Panc1 (cell line): ENCODE measurements at places on chromosomes 7 and 10. TPM values are rescaled to one million over a fixed set of nuclear protein-coding genes. Genes with fewer than 3 reads are reported as not detected.

Gene RELN
- total RNA-seq: 0.10 TPM

Gene ASAH2
- total RNA-seq: 6.5 TPM

Gene CDK5
- 25.6 TPM for total RNA-seq

Gene HMX2
- 2.7 TPM for total RNA-seq

Gene PNLIPRP1
- total RNA-seq: 0.95 TPM

Gene TMEM225B
- total RNA-seq: 0.31 TPM

Gene IL2RA
- 0.33 TPM for total RNA-seq

Gene ANKRD7
- total RNA-seq: 1.0 TPM

Gene AKR1D1
- not detected for total RNA-seq

DNA sequence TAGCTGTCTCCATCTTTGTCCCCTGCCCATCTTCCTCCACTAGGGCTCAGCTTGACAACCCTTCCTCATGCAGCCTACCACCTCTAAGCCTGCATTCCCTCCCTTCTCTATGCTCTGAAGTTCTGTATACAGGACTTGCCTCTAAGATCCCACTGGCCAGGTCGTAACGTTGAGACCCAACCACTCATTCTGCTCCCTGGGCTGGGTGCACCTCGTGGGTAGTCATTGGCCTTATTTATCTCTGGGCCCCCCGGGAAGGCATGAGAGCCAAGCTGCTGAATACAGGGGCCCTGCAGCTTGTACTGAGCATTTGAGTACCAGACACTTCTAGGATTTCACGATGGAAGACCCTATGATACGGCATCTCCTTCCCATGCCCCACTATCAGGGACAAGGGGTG lies 31.2 kb downstream of the MYL10 start:
- H3K27ac ChIP-seq: no peak overlapping the region
- H3K27me3 ChIP-seq: no peaks in the 10 kb centered on the region
- DNase-seq: no peak
- H3K4me3 ChIP-seq: no peak overlapping the region
- peaks cover 6% of the 10 kb centered on the region; the same call in 1 of the 2 replicates for H3K4me1 ChIP-seq

DNA sequence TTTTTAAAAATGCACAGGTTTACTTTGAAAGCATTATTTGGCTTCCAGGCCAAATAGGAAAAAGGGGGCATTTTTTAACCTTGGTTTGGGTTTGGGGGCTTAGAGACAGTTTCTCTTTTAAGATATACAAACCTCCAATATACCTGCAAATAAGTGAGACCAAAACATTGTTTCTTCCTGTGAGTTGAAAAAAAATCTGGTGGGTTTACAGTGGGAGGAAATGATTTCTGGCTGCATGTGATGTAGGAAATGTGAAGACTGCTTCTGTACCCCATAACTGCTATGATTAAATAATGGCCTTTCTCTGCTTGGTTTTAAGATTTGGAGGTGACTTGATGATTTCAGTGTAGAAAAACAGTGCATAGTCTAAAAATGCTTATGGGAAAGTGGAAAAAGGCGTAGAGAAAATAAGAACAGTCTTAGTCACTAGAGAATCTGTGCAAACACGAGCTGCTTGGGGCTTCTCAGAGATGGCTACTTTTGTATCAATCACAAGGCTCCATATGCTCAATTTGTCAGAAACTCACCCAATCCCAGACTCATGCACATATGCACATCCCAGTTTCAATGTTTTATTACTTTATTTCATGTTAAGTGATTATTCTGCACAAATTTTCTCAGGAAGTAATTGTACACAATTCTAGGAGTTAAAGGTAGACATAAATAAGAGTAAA lies 22.1 kb upstream of the PRKCQ start:
- no peaks in the 10 kb centered on the region for H3K4me1 ChIP-seq
- no peaks in the 10 kb centered on the region for H3K36me3 ChIP-seq
- no peak overlapping the region for H3K27ac ChIP-seq
- no peak overlapping the region for H3K4me3 ChIP-seq

GRCh38 chr7:50356945-50357268 lies 52.4 kb downstream of the IKZF1 start:
- no peak overlapping the region for H3K27ac ChIP-seq
- no peak overlapping the region for H3K4me3 ChIP-seq
- H3K4me1 ChIP-seq: no peaks in the 10 kb centered on the region
- H3K27me3 ChIP-seq: peaks cover 10% of the 10 kb centered on the region
- DNase-seq: no peak

GRCh38 chr10:73206385-73206784 lies 38.5 kb downstream of the FAM149B1 start:
- no peaks in the 10 kb centered on the region for H3K4me1 ChIP-seq
- H3K36me3 ChIP-seq: no peaks in the 10 kb centered on the region
- DNase-seq: no peak
- no peaks in the 10 kb centered on the region for H3K27me3 ChIP-seq

DNA sequence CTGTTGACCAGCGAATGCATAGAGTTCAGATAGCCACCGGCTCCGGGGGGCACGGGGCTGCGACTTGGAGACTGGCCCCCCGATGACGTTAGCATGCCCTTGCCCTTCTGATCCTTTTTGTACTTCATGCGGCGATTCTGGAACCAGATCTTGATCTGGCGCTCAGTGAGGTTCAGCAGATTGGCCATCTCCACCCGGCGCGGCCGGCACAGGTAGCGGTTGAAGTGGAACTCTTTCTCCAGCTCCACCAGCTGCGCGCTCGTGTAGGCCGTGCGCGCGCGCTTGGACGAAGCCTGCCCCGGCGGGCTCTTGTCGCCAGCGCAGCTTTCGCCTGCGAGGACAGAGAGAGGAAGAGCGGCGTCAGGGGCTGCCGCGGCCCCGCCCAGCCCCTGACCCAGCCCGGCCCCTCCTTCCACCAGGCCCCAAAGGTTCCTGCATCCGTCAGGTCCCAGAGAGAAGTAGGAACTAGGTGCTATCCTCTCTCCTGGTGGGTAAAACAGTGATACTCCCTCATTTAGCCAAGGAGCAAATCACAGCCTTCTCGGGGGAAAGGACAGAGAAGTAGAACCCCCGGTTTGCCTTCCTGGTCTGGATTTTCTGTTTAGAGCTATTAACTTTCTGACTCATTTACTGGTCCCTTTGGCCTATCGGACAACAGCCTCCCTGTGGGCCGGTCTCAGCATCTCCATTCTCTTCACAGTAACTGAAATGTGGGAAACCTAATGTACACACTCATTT lies 6.1 kb upstream of the HOXA2 start:
- no peak for DNase-seq
- H3K27ac ChIP-seq: peak overlapping the region; percentile 90
- H3K4me3 ChIP-seq: no peak overlapping the region
- H3K36me3 ChIP-seq: 0 out of 2 replicates have a peak, but pooled peaks cover 2% of the 10 kb centered on the region
- no peaks in the 10 kb centered on the region for H3K27me3 ChIP-seq

GRCh38 chr7:98944386-98944785 lies 66.1 kb downstream of the TRRAP start:
- no peak for DNase-seq
- no peak overlapping the region for H3K27ac ChIP-seq
- H3K4me3 ChIP-seq: no peak overlapping the region
- H3K4me1 ChIP-seq: no peaks in the 10 kb centered on the region

GRCh38 chr10:74882831-74883230 lies 56.4 kb downstream of the KAT6B start:
- H3K4me1 ChIP-seq: no peaks in the 10 kb centered on the region
- no peaks in the 10 kb centered on the region for H3K36me3 ChIP-seq
- H3K4me3 ChIP-seq: no peak overlapping the region
- H3K27ac ChIP-seq: no peak overlapping the region
- DNase-seq: no peak
- no peaks in the 10 kb centered on the region for H3K27me3 ChIP-seq

DNA sequence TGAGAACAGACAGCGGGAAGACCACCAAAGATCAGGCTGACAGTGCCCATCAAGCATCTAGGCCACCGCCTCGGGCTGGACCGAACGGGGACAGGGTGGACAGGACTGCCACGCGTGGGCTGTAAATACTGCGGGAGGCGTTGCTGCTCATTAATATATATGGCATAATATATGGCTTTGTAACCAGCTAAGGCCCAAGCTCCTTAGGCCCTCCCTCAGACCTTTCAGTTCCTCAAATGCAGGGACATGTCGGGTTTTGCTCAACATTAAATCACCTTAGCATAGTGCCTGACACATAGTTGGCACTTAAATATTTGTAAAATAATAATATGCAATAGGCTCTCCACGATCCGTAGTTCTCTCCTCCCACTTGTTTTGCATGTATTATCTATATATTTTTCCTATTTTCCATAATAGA lies 402 bp upstream of the TMEM168 start:
- no peak overlapping the region for H3K27ac ChIP-seq
- H3K4me1 ChIP-seq: no peaks in the 10 kb centered on the region
- no peaks in the 10 kb centered on the region; the same call in 1 of the 2 replicates for H3K36me3 ChIP-seq
- no peak for DNase-seq

GRCh38 chr10:101016814-101017213 lies 14.1 kb downstream of the PDZD7 start:
- no peak overlapping the region for H3K27ac ChIP-seq
- H3K27me3 ChIP-seq: no peaks in the 10 kb centered on the region
- H3K4me3 ChIP-seq: no peak overlapping the region
- H3K4me1 ChIP-seq: peaks cover 15% of the 10 kb centered on the region
- H3K36me3 ChIP-seq: no peaks in the 10 kb centered on the region

GRCh38 chr7:26614503-26614902 lies 249.9 kb downstream of the SKAP2 start:
- H3K36me3 ChIP-seq: no peaks in the 10 kb centered on the region
- peaks cover 3% of the 10 kb centered on the region; the same call in 1 of the 2 replicates for H3K27me3 ChIP-seq
- no peak overlapping the region for H3K4me3 ChIP-seq
- DNase-seq: no peak

DNA sequence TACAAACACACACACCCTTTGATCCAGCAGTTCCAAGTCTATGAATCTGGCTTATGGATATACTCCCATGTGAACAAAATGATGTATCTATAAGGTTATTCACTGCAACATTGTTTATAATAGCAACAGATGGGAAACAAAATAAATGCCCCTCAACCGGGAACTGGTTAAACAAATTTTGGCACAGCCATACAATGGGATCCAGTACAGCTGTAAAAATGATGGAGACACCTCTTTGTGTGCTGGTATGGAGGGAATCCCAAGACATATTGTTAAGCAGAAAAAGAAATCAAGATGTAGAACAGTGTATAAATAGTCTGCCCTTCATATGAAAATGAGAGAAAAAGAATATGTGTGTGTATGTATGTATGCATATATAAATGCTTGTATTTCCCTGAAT lies 155.5 kb downstream of the SNX10 start:
- H3K4me1 ChIP-seq: no peaks in the 10 kb centered on the region
- H3K4me3 ChIP-seq: no peak overlapping the region
- peaks cover 8% of the 10 kb centered on the region; the same call in 1 of the 2 replicates for H3K27me3 ChIP-seq
- H3K27ac ChIP-seq: no peak overlapping the region

GRCh38 chr10:102540023-102540422 lies 36.3 kb downstream of the SUFU start:
- H3K27ac ChIP-seq: no peak overlapping the region
- no peak overlapping the region for H3K4me3 ChIP-seq
- DNase-seq: no peak
- no peaks in the 10 kb centered on the region for H3K36me3 ChIP-seq

- no peak overlapping the region for H3K27ac ChIP-seq
- no peak overlapping the region for H3K4me3 ChIP-seq
- no peaks in the 10 kb centered on the region for H3K36me3 ChIP-seq
- no peaks in the 10 kb centered on the region for H3K27me3 ChIP-seq
- H3K4me1 ChIP-seq: peaks cover 18% of the 10 kb centered on the region
Measured at GRCh38 chr7:2886900-2887299, 42.8 kb upstream of the GNA12 start.

- DNase-seq: no peak
- H3K36me3 ChIP-seq: no peaks in the 10 kb centered on the region
- no peak overlapping the region for H3K4me3 ChIP-seq
- H3K27ac ChIP-seq: no peak overlapping the region
Measured at GRCh38 chr7:34493752-34494151, 164.3 kb upstream of the NPSR1 start.

- no peaks in the 10 kb centered on the region for H3K36me3 ChIP-seq
- no peaks in the 10 kb centered on the region for H3K27me3 ChIP-seq
- H3K4me3 ChIP-seq: no peak overlapping the region
- H3K4me1 ChIP-seq: no peaks in the 10 kb centered on the region
- H3K27ac ChIP-seq: no peak overlapping the region
- no peak for DNase-seq
Measured at GRCh38 chr7:562789-563628, 43.4 kb upstream of the PDGFA start.

DNA sequence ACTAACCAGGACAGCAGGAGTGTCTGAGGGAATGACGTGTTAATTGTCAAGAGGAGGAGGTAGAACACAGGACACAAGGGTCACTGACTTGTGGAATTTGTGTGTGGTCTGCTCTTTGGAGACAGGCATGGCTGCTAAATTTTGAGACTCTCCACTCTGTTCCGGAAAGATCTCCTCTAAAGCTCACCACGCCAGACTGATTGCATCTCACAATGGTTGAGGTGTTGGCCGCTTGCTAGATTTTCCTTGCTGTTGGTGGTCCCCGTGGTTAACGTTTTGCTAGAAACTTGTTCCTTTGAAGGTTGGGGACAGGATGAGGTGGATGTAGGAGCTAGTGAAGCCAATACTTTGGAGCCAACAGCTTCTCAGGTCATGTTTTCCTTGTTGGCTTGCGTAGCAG lies 57.0 kb downstream of the MCMBP start:
- no peaks in the 10 kb centered on the region for H3K36me3 ChIP-seq
- no peaks in the 10 kb centered on the region for H3K4me1 ChIP-seq
- no peak for DNase-seq
- H3K27ac ChIP-seq: no peak overlapping the region
- no peaks in the 10 kb centered on the region for H3K27me3 ChIP-seq
- H3K4me3 ChIP-seq: no peak overlapping the region

DNA sequence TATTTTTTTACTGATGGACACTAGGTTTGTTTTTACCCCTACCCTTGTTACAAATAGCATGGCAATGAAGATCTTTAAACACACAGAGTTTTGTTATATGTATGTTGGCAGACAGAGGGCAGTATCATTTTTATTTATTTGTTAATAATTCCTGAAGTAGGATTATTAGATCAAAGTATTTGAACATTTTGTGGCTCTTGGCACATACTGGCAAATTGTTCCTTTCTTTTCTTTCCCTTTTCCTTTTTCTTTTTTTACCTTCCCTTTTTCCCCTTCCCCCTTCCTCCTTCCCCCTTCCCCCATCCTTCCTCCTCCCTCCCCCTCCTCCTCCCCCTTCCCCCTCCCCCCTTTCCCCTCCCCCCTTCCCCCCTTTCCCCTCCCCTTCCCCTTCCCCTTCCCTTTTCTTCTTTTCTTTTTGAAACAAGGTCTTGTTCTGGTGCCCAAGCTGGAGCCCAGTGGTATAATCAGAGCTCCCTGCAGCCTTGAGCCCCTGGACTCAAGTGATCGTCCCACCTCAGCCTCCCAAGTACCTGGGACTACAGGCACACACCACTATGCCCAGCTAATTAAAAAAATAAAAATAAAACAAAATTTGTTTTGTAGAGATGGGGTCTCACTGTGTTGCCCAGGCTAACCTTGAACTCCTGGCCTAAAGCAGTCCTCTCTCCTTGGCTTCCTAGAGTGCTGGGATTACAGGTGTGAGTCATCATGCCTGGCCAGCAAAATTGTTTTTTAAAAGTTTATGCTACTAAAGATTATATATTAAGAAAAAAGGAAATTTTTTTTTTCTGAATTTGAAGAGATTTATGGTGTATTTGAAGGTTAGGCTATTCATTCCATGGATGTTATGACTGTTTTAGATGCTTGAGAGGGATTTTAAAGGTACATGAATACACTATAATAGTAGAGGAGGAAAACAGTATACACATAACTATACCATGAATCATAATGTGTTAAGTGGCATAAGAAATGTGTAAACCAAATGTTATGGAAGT lies 39.3 kb downstream of the SEPTIN7 start:
- DNase-seq: peak; percentile 35
- H3K27me3 ChIP-seq: no peaks in the 10 kb centered on the region
- no peak overlapping the region for H3K4me3 ChIP-seq

GRCh38 chr7:105621617-105622016 lies 40.3 kb upstream of the EFCAB10 start:
- H3K36me3 ChIP-seq: no peaks in the 10 kb centered on the region
- no peak overlapping the region for H3K4me3 ChIP-seq
- H3K4me1 ChIP-seq: no peaks in the 10 kb centered on the region
- no peak overlapping the region for H3K27ac ChIP-seq
